SHP77 (cell line): ENCODE measurements at places on chromosomes 4 and X.

DNA sequence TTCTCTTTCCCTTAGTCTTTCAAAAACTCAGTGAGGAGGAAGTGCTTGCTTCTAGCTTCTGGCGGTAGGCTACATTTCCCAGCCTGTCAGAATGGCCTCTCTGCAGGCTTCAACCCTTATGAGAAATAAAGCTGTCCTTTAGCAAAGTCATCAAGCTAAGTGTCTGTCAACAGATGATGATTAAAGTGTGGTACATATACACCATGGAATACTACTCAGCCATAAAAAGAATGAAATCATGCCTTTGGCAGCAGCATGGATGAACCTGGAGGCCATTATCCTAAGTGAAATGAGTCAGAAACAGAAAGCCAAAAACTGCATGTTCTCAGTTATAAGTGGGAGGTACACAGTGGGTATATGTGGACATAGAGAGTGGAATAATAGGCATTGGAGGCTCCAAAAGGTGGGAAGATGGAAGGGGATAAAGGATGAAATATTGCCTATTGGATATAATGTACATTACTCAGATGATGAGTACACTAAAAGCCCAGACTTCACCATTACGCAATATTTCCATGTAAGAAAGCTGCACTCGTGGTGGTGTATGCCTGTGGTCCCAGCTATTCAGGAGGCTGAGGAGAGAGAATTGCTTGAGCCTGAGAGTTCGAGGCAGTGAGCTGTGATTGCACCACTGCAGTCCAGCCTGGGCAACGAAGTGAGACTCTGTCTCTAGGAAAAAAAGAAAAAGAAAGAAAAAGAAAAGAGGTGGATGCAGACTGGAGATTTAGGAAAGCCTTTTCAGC, 7.9 kb downstream of the TRIM2 start:
- no peak for DNase-seq

- no peak for DNase-seq
Measured at GRCh38 chr4:39505581-39505980, 21.7 kb downstream of the UGDH start.

DNA sequence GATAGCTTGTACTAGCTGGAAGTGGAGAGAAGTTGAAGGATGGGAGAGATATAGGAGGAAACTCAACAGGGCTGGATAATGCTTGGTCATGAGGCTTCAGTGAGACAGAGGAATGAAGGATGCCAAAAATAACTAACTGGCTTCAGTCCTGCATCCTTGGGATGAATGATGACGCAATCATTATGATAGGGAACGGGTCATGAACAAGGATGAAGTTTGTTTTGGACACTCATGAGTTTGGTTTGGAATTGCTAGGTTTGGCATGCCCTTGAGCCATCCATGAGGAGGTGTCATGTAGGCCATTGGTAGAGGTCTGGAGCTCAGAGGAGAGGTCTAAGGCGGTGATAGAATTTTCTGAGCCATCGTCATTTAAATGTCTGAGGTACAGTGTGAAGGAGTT, 160.0 kb upstream of the NHS start:
- no peak for DNase-seq

DNA sequence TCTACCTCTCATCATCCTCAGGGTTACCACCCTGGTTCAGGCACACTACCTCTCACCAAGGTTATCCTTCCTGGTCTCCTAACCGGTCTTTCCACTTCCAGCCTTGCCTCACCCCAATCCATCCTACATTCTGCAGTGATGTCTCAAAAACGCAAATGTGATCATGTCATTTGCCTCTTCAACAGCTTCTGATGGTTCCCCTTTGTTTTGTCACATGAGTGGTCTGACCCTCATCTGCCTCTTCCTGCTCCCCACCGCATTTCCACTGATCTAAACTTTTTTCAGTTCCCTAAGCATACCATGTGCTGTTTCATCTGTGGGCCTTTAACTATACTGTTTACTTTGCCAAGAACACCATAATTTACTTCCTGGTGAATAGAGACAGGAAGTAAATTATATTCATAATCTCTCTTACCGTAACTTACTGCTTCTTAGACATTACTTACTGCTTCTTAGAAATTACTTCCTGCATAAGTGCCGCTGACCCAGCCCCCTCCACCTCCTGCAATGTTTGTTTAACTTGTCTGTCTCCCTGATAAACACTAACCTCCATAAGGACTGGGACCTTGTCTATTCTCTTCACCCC, 27.1 kb upstream of the NSUN7 start:
- no peak for DNase-seq

DNA sequence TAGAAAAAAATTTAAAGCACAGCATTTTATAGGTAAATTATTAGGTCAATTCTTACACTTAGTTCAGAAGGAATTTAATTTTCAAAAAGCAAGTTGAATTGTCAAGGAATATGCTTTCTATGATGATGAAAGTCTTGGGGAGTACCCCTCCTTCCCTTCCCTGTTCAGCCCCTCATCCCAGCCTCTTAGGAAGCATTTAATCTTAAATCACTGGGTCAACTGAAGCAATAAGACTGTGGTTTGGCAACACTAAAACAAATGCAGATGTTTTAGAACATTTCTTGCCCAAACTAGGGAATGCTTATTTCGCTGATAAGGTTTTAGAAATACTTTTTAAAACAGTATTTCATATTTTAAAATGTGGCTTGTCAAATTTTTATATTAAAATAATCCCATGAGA, 19.1 kb upstream of the ARSJ start:
- no peak for DNase-seq

- DNase-seq, result no peak
Measured at GRCh38 chr4:184620212-184620867, 28.9 kb downstream of the CASP3 start.

GRCh38 chr4:3016961-3017360, 53.6 kb downstream of the GRK4 start:
- no peak for DNase-seq

GRCh38 chr4:102627831-102628523, 126.8 kb downstream of the NFKB1 start:
- DNase-seq, result no peak

GRCh38 chr4:187000281-187000680, 276.6 kb upstream of the FAT1 start:
- DNase-seq, result no peak

DNA sequence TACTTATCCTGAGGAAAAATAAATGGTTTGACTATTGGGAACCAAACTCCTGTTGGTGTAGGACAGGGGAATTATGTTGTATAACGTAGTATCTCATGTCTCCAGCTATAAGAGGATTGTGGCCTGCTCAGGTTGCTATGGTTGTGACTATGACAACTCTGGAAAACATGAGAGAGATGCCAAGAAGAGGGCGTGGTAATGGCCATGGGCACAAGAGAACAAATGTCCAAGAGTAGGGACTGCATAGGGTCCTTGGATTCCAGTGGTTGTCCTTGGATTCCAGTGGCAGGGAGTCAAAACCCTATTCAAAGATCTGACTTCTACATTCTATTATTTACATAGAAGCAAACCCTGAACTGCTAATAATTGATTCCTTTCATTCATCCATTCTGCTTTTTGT, 6.8 kb upstream of the MOB1B start:
- DNase-seq, result no peak

- no peak for DNase-seq
Measured at GRCh38 chr4:47187608-47188007, 156.2 kb downstream of the GABRB1 start.

- DNase-seq, result no peak
Measured at GRCh38 chr4:96301715-96302114, 461.8 kb downstream of the PDHA2 start.

GRCh38 chr4:172809319-172809718, 359.3 kb upstream of the GALNT7 start:
- no peak for DNase-seq

DNA sequence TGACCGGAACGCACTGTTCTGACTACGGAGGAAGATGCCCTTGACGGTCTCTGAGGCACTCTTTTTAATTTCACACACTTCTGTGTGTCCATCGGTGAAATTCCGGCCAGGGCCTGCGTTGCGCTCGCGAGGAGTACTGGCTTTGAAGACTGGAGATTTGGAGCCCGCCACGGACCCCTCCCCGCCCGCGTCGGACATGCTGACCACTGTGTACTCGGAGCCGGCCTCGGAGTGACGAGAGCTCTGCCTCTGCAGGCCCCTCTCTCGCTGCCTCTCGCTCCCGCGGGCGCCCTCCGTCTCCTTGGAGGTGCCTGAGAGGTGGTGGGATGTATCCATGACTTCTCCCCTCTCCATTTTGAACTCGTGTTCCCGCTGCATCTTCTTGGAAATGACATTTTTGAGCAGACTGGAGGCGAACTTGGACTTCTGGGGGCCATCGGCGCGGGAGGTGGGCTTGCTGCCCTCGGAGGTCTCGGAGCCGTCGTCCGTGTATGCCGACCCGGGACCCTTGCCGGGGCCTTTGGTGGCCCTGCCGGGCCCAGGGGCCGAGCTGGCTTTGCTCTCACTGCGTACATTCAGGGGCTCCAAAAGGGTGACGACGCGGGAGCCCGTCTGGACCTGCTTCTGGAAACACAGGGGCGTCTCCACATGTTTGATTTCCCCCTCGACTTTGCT, 5.7 kb downstream of the C4orf54 start:
- DNase-seq, result no peak

- no peak for DNase-seq
Measured at GRCh38 chr4:112245383-112245782, 13.8 kb downstream of the AP1AR start.

GRCh38 chrX:110791071-110791470, 4.5 kb downstream of the CHRDL1 start:
- DNase-seq, result no peak

DNA sequence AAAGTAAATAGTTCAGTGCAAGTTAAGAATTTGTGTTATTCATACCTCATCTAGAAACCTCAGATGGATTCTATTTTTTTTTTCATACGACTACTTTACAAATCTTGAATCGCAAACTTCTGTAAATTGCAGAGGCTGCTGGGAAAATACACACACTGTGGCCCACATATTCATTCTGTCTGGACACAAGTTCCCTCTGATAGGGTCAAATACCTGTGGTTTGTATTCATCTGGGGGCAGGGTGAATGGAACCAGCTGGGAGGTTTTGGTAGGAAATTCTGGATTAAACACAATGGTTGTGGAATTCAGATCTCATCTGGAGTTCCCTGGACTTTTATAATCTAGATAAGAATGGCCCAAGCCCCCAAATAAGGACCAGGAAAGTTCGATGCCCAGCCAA, 56.2 kb downstream of the SPATA18 start:
- DNase-seq, result no peak

- no peak for DNase-seq
Measured at GRCh38 chr4:174474457-174475075, 47.7 kb downstream of the HPGD start.

DNA sequence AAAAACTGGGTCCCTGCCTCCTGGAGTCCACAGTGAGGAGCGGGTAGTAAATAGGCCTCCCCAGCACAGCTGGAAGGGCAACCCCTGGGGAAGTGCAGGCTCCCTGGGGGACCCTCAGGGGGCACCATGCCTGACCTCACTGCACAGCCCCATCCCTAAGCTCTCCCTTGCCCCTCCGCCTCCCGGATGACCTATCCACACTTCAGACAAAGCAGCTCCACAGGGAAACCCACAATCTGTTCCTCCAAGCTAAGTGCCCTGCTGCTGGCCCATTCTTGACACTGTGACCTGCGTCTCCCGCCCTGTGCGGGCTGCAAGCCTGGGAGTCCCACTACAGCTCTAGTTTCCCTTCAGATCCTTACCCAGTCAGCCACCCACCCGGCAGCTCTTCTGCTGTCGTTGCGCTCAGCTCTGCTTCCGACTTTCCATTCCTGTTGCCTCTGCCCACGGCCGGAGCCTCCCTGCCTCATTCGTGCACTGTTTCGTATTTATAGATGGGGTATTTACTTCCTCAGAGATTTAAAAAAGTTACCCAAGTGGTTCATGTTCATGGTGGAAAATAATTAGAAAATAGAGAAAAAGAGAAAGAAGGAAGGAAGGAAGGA, 47.0 kb upstream of the STOX2 start:
- DNase-seq, result no peak

DNA sequence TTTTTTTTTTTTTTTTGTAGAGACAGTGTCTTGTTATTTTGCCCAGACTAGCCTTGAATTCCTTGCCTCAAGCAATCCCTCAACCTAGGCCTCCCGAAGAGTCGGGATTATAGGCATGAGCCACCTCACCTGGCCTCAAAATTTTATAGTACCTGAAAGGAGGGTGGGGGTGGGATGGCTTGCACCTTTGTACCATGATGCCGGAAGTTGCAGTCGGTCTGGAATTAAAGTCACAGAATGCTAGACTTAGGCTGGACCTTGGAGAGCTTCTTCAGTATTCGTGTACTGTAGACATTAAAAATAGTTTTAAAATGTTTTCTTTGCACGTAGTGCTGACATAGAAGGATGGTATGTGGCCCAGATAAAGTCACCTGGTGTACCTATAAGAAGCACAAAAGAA, 280.9 kb downstream of the STIM2 start:
- DNase-seq, result no peak

DNA sequence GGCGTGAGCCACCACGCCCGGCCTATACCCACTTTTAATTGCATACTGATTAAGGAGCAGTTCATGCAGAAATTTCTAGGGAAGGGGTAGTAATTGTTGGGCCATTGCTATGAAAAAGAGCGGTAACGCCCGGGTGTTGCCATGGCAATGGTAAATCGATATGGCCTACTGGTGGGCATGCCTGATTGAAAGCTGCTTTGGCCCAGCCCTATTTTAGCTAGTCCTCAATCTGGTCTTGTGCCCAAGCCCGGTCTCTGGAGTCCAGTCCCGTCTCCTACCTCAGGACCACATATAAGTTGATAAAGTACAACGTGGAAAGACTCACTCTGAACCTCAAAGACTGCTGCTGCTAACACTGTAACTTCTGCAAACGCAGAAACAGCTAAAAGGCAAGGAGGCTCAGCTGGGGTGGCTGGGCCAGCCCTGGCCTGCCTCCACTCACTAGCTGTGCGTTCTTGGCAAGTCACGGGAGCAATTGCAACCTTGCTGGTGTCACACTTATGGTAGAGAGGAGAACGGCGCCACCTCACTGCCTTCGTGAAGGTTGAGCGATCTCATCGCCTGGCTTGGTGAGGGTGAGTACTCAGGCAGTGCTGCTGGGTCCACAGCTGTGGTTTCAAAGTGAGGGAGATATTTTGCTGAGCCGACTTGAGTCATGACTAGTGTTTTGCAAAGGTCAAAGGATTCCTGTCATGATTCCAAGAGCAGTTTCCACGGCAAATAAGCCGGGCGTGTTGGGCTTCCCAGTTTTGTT, 57.0 kb upstream of the GRPEL1 start:
- no peak for DNase-seq

DNA sequence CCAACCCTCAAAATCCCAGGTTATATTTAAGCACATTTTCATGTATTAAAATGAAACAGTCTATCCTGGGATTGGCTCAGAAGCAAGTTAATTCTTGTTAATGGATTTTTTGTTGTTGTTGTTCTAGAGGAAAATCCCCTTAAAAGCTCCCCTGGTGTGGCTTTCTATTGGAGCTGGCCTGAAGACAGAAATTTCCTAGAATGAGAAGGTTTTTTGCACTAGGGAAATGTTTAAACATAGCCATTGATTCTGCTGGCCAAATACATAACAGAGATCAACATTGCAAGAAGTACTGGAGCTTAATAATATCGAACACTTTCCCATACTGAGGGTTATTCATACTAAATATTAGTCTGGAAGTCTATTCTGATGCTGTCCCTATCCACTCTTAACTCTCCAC, 148.8 kb upstream of the PCDH18 start:
- no peak for DNase-seq
